ENCODE measurements at places on chromosomes 6 and 20.

DNA sequence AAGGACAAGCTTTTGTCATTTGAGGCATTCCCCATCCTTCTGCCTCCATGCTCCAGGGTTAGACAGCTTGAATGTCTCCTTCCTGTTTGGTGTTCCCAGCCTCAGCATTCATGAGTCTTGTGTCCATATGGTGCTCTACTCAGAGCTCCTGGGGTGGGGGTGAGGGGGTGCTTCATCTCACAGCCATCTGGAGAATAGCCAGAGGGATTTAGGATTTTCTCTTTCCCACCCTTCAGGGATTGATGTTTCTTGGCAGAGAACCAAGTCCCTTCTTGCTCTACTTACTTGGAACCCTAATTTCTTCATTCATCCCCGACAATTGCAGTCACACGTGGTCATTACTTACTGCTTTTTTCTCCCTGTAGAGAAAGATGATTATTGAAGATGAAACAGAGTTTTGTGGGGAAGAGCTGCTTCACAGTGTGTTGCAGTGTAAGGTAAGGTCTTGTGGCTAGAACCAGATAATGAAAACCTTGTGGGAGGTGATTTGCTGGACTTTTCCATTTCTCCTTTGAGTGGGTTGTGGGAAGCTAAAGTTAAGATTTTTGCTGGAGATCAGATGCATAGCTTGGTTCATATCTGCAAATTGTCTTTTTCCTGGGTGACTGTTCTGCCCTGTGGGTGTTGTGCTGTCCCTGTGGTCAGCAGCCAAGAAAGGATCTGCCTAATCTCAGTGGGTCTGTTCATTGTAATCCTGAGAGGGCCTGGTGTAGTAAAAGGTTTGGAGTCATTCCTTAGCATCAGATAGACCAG is 18.6 kb downstream of the CMTR1 start:
- no peaks in the 10 kb centered on the region for H3K4me1 ChIP-seq
- peaks cover 4% of the 10 kb centered on the region for H3K36me3 ChIP-seq
- no peaks in the 10 kb centered on the region for H3K27me3 ChIP-seq
- H3K4me3 ChIP-seq, result no peak overlapping the region

GRCh38 chr20:47708140-47708807 is 77.0 kb downstream of the SULF2 start:
- no peaks in the 10 kb centered on the region for H3K36me3 ChIP-seq
- H3K27ac ChIP-seq, result no peak overlapping the region
- no peak overlapping the region for H3K4me3 ChIP-seq
- no peak for DNase-seq
- H3K4me1 ChIP-seq, result peaks cover 45% of the 10 kb centered on the region
- H3K27me3 ChIP-seq, result no peaks in the 10 kb centered on the region

DNA sequence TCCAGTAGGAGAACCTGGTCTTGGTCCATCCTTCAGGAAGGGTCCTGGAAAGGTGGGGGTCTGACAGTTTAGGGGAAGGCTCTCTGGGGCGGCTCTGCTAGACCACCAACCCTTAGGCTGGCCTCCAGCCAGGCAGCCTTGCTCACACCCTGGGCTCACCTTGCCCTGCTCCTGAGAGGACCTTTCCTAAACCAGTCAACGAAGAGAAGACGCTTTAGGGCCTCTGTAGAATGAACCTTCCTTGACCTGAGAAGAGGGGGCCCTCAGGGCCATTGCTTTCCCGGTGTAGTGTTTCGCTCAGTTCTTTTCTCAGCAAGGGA is 1.1 kb downstream of the CDC25B start:
- H3K36me3 ChIP-seq, result no peaks in the 10 kb centered on the region
- peaks cover 3% of the 10 kb centered on the region for H3K4me1 ChIP-seq
- no peaks in the 10 kb centered on the region for H3K27me3 ChIP-seq
- H3K4me3 ChIP-seq, result no peak overlapping the region
- H3K27ac ChIP-seq, result no peak overlapping the region

DNA sequence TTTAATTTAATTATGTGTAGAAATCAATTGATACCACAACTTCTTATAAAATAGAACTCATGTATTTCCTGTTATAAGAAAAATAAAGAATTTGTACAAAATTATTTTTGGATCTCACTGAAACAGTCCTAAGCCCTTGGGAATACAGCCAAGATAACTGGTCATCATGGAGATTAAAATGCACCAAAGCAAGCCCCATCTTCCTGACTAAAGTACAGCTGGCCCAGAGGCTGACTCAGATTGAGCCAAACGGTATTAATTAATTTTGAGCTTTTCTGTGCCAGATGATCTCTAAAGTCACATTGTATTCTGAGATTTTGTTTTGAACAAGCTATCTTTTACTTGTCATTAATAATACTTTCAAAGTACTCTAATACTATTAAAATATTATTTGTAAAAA is 978.5 kb downstream of the TBC1D32 start:
- H3K27me3 ChIP-seq, result no peaks in the 10 kb centered on the region
- H3K36me3 ChIP-seq, result no peaks in the 10 kb centered on the region
- H3K27ac ChIP-seq, result no peak overlapping the region
- H3K4me3 ChIP-seq, result no peak overlapping the region
- DNase-seq, result no peak
- H3K4me1 ChIP-seq, result no peaks in the 10 kb centered on the region

GRCh38 chr20:9331707-9332435 is 182.5 kb upstream of the LAMP5 start:
- no peaks in the 10 kb centered on the region for H3K27me3 ChIP-seq
- peaks cover 11% of the 10 kb centered on the region for H3K4me1 ChIP-seq
- no peak overlapping the region for H3K27ac ChIP-seq
- no peak overlapping the region for H3K4me3 ChIP-seq

- H3K27ac ChIP-seq, result no peak overlapping the region
- peaks cover 37% of the 10 kb centered on the region for H3K4me1 ChIP-seq
- no peak overlapping the region for H3K4me3 ChIP-seq
- DNase-seq, result no peak
- no peaks in the 10 kb centered on the region for H3K27me3 ChIP-seq
Observed at GRCh38 chr6:158038291-158039177, 56.9 kb downstream of the SYNJ2 start.

DNA sequence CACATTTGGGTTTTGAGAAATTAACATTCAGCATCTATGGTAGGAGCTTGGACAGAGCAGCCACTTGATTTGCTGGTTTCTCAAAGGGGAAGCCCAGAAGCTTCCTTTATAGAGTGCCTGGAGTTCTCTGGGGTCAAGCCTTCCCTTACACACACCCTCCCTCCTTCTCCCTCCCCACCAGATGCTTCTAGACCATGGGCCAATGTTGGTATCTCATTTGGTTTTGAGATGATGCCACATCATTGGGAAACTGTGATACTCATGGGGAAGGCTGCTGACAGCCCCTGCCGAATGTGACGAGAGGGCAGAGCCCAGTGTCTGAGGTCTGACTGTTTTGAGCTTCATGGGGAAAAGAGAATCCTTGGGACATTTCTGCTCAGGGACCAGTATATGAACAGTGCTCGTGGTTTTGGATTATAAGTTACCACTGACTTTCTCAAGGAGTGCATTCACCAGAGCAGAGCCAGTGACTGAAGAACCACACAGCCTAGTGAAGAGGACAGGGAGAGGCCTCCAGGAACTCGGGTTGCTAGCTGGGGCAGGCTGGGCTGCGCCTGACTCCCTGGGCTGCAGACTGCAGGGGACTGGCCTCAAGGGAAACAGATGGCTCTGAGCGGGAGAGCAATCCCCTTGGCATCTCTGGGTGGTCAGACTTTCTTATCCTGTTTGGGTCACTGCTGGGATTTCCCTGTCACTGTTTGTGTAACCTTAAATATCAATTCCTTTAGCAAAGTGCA is 46.4 kb upstream of the CST5 start:
- DNase-seq, result no peak
- H3K4me1 ChIP-seq, result no peaks in the 10 kb centered on the region
- H3K27me3 ChIP-seq, result no peaks in the 10 kb centered on the region
- H3K4me3 ChIP-seq, result no peak overlapping the region
- H3K36me3 ChIP-seq, result no peaks in the 10 kb centered on the region

GRCh38 chr6:18431581-18431980 is 44.4 kb downstream of the RNF144B start:
- H3K4me3 ChIP-seq, result no peak overlapping the region
- H3K4me1 ChIP-seq, result no peaks in the 10 kb centered on the region
- H3K27ac ChIP-seq, result no peak overlapping the region
- no peaks in the 10 kb centered on the region for H3K27me3 ChIP-seq
- H3K36me3 ChIP-seq, result no peaks in the 10 kb centered on the region

GRCh38 chr20:59448851-59449444 is 148.5 kb downstream of the EDN3 start:
- H3K4me1 ChIP-seq, result no peaks in the 10 kb centered on the region
- no peak overlapping the region for H3K27ac ChIP-seq
- H3K4me3 ChIP-seq, result no peak overlapping the region
- no peak for DNase-seq
- H3K36me3 ChIP-seq, result no peaks in the 10 kb centered on the region

- no peak for DNase-seq
- no peak overlapping the region for H3K4me3 ChIP-seq
- no peaks in the 10 kb centered on the region for H3K4me1 ChIP-seq
- no peaks in the 10 kb centered on the region for H3K27me3 ChIP-seq
Observed at GRCh38 chr6:82204020-82204419, 43.5 kb downstream of the IBTK start.

GRCh38 chr6:38552121-38552520 is 87.6 kb downstream of the BTBD9 start:
- no peak overlapping the region for H3K27ac ChIP-seq
- no peaks in the 10 kb centered on the region for H3K27me3 ChIP-seq
- no peak overlapping the region for H3K4me3 ChIP-seq
- no peaks in the 10 kb centered on the region for H3K4me1 ChIP-seq

DNA sequence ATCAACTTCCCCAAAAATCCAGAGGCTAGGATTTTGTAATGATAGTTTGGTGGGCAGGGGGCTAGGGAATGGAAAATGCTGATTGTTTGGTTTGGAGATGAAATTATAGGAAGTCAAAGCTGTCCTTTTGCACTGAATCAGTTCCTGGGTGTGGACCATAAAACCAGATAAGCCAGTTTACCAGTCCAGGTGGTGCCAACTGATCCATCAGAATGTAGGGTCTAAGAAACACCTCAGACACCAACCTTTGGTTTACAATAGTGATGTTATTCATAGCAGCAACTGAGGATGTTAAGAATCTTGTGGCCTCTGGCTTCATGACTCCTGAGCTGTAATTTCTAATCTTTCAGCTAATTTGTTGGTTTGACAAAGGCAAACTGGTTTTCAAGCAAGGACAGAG is 496.6 kb upstream of the EPHA7 start:
- no peak overlapping the region for H3K27ac ChIP-seq
- H3K4me3 ChIP-seq, result no peak overlapping the region
- no peaks in the 10 kb centered on the region for H3K27me3 ChIP-seq
- H3K36me3 ChIP-seq, result no peaks in the 10 kb centered on the region
- DNase-seq, result no peak

GRCh38 chr6:130625825-130626527 is 201.2 kb upstream of the SMLR1 start:
- DNase-seq, result no peak
- no peaks in the 10 kb centered on the region for H3K4me1 ChIP-seq
- no peak overlapping the region for H3K4me3 ChIP-seq
- H3K27ac ChIP-seq, result no peak overlapping the region
- no peaks in the 10 kb centered on the region for H3K27me3 ChIP-seq

DNA sequence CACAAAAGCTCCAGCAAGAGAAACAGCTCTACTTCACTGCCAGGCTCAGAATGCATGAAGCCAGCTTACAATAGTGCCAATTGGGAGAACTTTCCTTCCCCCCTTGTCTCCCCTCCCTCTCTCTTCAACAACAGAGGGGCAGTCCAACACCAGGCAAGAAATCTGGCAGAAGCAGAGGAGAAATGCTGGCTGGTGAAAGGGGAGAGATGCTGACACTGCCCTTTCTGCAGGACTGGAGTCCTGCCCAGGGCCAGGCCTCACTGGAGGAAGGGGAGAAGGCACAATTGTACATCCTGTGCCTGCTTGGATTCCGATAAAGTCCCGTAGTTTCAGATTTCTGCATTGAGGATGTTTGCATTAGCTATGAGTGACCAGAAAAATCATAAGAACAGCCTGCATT is 148.6 kb downstream of the LRRC1 start:
- peak; percentile 57 for DNase-seq
- H3K4me3 ChIP-seq, result no peak overlapping the region
- H3K27me3 ChIP-seq, result no peaks in the 10 kb centered on the region
- H3K27ac ChIP-seq, result peak overlapping the region; percentile 21

DNA sequence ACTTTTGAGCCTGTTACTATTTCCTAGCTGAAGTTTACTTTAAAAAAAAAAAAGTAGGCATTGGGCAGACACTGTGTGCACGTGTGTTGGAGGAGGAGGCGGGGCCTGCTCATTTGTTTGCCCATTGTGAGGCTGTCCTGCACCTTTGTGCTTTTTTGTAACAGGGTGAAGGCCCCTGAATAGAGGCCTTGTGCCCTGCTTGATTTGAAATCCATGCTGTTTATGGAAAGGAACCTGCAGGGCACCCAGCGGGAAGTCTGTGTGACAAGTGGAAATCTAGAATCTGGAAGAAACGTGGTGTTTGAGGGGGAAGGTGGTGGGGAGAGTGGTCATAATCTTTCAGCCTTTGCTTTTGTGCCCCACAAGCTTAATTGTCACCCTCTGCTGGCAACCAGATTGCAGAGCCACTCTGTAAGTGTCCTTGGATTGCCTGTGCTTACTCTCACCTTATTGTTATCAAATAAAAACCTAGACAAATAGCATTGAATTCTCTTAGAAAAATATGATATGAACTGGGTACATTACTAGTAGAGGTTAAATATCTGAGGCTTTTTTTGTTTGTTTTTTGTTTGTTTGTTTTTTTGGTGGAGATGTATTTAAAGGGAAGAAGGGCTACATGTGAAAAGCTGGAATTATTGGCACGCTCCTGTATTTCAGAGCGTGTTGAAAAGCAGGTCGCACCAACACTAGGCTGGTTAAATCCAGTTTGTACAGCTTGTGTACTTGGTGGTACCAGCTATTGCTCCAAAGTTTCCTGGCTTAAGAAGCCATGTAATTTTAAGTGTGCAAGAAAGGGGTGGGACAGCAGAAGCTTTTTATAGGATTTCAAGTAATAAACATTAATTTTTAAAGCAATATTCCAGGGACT is 156.3 kb downstream of the ARID1B start:
- no peaks in the 10 kb centered on the region for H3K36me3 ChIP-seq
- H3K4me3 ChIP-seq, result no peak overlapping the region
- no peak overlapping the region for H3K27ac ChIP-seq

DNA sequence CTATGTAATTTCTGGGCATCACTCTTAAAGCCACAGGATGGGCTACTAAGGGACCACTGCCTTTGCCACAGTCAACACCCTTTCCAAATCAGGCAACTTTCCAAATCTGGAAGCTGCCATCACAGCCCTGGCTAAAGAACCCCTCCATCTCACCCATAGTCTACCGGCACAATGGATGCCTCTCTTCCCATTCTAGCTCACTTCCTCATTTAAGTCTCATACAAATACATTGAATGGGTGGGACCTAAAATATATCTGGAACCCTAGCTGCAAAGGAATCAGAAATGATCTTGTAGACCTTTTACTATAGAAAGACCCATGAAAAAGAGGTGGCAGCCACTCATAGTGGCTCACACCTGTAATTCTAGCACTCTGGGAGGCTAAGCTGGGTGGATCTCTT is 3.3 kb upstream of the TREML4 start:
- no peak overlapping the region for H3K4me3 ChIP-seq
- H3K36me3 ChIP-seq, result no peaks in the 10 kb centered on the region
- no peak for DNase-seq

- no peak within 1 kb of the TSS for H3K27ac ChIP-seq
- H3K36me3 ChIP-seq, result no peaks in the 10 kb centered on the region
- H3K27me3 ChIP-seq, result no peaks in the 10 kb centered on the region
- no peak within 1 kb of the TSS for H3K4me3 ChIP-seq
- H3K4me1 ChIP-seq, result no peaks in the 10 kb centered on the region
- DNase-seq, result peak; percentile 49
Observed at GRCh38 chr6:41039060-41039998, at the start of gene UNC5CL. UNC5CL (minus strand) TSS chr6:41039221; CDS start chr6:41035074, 4,147 bp downstream.

All from testis (tissue), 5 donors.